Hippocampal formation (tissue), 2 donors: ENCODE measurements at places on chromosomes 12 and 14.
A peak's percentile ranks its signal among the peaks of the same experiment; 100 is the strongest.

- DNase-seq, result no peak
Observed at GRCh38 chr14:97710726-97711125, 913.5 kb downstream of the VRK1 start.

DNA sequence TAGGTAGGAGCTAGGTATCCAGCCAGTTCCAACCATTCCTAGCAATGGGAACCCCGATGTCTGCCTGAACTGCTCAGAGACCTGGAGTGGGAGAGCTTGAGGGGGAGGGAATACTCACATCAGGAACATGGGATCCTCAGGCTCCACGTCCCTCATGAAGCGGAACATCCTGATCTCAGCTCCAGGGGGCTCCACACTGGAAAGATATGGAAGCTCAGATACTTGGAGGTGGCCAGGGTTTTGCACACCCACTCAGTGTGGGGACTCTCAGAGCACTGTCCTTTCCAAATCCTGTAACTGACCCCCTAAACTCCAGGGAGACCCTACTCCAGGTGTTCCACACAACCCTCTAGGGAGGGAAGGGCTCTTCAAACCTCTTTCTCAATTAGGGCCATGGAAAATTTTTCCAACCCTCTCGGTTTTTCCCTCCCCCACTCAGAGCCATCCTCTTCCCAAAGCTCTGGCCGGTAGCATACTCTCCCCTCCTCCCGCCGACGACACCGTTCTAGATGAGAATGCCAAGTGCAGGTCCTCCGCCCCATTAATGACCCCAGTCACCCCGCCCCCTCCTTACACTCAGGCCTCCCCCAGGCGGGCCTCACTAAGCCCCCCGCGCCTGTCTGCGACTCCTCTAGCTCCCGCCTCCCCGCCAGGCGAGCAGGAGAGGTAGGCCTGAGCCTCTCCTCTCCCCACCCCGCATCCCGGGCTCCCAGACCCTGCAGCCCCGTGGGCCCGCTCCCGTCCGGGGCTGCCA, 597 bp downstream of the MLF2 start:
- DNase-seq, result no peak

DNA sequence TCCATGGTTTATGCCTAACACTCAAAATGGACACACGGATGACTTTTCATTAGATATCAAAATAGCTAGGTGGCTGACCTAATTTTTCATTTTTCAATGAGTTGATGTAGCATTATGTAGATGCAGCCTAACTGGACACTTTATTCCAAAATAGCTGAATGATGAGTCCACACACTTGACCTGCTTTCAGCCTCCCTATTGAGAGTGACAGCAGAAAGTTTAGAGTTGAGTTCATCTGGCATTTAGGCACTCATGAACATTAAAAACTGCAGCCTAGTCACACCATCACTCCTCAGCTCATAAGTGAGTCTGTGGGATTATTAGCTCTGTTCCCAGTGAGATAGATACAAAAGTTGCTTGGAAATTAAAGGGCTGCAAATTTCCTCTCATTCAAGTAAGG, 307.3 kb upstream of the PRKD1 start:
- no peak for DNase-seq

GRCh38 chr14:51929166-51929565, 60.2 kb upstream of the RTRAF start:
- DNase-seq, result peak; percentile 6

DNA sequence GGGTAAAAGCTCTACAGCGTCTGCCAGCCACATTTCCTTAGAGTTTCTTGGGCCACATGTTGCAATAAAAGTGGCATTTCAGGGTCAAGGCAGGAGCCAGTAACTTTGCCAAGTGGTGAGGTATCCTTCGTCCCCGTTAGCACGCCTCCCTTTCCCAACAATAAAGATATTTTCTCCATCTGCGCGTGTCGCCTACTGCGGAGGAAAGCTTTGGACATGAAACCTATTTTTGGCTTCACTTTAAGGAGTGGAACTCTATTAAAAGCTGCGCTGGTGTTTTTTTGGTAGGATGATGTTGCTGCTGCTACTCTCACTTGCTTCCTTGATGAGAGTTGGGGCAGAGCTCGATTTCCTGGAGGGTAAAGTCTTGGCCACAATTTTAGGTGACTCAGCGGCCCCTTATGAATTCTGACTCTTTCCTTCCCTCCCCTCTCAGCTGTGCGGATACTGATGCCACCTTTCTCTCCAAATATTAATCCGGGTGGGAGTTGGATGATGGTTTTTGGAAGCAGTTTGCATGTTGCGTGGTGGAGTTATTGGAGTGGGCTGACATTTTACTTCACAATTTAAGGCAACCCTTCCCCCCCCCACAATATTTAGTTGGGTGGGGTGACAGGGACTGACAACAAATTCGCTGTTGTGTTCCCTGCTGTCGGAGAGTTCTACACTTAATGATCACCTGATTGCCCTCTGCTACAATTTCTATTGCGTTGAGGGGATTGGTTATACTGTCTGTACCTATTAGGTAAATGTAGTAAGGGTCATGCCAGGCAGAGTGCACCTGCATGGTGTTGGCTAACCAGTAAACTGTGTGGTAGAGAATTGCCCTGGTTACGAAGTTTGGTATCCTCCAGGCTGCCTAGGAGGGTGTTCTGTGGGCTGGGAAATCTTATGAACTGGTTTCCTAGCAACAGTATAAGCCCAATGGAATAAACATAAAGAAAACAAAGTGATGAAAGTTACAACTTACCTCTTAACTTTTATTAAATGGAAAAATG, 1.1 kb downstream of the CCDC91 start:
- no peak for DNase-seq

DNA sequence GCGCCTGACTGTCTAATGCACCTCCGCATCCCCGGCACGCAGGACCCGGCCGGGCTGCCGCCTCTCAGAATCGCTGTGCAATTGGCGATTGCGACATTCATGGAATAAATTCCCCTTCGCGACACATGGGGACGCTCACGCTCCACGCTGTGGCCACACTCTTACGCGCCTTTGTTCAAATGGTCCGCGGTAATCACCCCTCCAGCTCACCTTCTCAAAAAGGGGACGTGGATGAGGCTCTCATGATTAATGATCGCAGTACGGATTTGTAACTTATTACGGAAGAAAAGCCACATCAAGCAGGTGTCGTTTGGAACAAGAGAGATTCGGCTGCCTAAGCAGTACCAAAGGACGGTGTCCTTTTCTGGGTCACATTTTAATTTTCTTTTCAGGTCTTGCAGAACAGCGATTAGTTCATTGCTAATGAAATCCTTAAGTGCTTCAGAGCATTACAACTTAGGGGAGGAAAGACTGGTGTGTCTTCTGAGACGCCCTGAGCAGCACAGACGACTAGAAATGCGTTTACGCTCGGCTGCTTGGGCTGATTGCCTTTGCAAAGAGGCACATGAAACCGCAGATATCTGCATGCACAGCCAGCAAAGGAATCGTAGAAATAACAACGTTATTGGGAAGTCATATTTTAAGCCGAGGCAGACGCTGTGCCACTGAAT, 37.3 kb upstream of the ADGRD1 start:
- peak; percentile 35 for DNase-seq

DNA sequence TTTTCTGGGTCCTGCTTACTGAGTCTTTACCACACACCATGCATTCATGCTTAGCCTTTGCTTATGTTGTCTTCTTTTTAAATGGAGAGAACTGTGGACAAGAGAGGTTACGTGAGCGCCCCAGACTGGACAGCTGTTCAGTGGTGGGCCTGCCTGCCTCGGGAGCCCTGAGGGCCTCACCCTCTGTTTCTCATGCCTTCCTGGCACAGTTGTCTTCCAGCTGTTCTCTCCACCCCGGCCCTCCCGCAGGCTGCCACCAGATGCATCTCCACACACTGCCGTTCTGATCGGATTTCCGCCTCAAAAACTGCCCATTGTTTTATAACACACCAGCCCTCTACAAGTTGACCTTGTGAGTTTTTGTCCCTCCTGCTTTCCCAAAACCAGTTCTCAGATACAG, 100.8 kb downstream of the SAMD4A start:
- no peak for DNase-seq

DNA sequence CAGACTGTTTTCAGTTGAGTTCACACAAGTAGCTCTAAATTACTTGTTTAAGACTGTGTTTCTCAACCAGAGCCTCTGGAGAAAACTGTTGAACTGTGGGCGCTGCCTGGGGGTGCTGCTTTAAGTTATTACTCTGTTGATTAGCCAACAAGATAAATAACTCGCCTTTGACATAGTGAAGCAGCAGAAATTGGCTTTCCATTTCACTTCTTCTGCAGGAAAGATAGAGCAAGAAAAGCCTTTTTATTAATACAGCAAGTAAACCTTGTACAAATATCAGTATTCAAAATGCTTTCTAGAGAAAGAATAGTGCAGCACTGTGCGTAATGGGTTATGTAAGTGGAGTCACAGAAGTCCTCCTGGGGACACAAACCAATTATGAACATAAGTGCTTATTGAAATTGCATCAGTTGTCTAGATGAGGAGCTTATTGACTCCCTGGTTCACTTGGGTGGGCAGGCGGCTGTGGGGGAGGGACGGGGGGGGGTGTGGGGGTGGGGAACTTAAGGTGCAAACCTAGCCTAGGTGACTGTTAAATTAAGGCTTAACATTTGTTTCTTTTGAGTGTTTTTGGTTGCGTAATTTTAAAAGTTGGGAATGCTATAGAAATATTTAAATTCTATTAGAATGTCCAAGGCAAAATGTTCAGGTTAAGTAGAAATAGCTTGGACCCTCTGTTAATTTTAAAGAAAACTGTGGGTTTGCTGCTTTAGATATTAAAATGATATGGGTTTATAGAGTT, 6.3 kb downstream of the FRS2 start:
- DNase-seq, result peak; percentile 41

DNA sequence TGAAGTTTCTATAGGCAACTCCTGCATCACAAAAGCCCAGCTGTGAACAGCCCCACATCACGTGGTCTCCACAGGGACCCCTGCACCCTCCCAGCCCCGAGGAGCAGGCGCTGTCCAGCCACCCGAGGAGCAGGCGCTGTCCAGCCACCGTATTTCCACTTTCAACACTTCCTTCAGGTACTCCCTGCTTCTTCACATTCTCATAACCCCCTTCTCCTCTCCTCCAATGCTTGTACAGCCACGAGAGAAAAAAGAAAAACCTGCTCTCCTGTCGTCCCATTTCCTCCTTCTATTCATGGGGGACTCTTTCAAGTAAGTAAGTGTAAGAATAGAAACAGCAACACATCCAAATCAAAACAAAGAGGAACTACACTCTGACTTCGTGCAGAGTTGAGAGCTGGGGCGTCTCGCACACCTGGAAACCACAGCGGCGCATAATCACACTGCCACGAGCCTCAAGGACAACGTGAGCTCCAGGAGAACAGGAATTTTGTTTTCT, 11.9 kb downstream of the CDC42BPB start:
- no peak for DNase-seq

GRCh38 chr12:65152012-65152411, 17.4 kb upstream of the LEMD3 start:
- DNase-seq, result no peak

DNA sequence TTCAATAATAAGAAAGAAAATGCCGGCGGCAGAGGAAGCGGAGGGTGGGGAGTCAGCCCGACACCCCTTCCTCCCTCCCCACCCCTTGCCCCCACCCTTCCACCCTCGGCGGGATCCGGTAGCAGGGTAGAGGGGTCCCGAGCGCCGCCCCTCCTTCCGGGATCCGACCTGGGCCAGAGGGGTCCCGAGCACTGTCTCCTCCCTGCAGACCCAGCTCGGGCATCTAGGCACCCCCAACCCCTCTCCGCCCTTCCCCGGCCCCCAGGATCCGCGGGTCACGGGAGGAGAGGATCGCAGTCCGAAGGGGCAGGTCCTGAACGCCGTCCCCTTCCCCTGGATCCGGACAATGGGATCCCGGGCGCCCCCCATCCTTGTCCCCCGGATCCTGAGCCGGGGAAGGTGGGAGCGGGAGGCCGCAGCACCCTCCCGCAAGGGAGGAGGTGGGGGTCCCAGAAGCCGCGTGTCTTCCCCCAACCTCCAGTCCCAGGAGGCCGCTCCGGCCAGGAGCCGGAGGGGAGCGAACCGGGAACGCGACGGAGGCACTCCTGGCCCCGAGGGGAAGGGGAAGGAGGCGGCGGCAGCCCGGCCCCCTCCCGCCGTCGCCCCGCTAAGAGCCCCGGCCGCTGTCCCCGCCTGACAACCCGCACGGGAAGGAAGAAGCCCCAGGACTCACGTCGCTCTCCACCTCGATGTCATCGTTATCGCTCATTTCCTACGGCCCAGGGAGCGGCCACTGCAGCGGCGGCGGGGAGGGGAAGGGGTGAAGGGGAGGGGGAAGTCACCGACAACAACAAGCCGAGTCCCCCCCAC, 481 bp downstream of the MAX start:
- peak; percentile 1 for DNase-seq

GRCh38 chr12:112868459-112869041, 38.2 kb upstream of the OAS1 start:
- no peak for DNase-seq

- DNase-seq, result no peak
Observed at GRCh38 chr12:61808856-61809255, 451.3 kb upstream of the USP15 start.

DNA sequence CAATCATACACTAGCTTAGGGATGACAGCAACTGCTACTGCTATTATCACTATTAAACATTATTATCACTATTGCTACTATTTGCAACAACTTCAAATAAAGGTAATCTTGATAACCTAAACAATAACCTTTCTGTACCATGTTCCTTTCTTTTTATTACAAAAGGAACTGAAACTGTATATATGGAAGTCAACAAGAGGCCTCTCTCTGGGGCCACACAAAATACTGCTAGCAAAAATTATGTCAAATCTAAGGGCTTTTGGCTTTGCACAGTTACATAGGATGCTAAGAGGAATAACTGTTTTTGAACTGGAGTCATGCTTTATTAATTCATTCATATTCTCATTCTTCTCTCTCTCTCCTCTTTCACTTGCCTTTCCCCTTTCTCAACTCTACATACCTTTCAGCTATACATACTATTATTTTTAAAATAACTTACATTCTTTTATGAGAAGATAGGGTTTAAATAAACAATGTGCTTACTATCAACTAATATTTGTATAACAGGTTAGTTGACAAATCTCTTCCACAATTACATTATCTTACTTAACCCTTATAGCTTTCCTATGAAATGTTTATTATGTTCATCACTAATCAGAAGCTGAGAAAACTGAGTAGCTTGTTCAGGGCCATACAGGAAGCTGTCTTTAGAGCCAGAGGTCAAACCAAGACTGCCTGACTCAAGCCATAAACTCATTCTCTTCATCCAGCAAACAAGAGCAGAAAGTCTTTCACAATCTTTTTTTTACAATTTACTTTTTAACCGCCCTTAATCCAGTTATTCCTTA, 25.7 kb downstream of the SPTSSA start:
- DNase-seq, result no peak

DNA sequence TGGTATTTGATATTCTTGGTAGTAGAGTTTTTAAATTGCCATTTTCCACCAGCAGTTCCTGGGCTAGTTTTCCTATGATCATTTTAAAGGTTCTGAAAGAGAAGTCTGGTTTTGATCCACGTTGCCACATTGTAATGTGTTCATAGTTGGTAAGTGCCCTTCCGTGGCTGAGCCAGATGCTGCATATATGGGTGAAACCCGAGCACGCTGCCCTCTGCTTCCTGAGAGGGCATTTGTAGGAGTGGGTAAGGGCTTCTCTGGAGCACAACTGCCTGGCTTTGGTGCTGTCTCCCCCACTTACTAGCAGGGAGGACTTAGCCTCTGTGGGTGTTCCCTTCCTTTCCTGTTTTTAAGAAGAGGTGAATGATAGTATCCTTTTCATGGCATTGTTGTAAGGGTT, 7.1 kb downstream of the SNRNP35 start:
- DNase-seq, result no peak

GRCh38 chr12:113075137-113075683, 18.7 kb downstream of the DTX1 start:
- no peak for DNase-seq

GRCh38 chr14:38999949-39000348, 103.1 kb downstream of the SEC23A start:
- DNase-seq, result no peak
